Thoracic aorta (tissue), 2 donors: ENCODE measurements at places on chromosomes 12 and 14.
A peak's percentile ranks its signal among the peaks of the same experiment; 100 is the strongest.

DNA sequence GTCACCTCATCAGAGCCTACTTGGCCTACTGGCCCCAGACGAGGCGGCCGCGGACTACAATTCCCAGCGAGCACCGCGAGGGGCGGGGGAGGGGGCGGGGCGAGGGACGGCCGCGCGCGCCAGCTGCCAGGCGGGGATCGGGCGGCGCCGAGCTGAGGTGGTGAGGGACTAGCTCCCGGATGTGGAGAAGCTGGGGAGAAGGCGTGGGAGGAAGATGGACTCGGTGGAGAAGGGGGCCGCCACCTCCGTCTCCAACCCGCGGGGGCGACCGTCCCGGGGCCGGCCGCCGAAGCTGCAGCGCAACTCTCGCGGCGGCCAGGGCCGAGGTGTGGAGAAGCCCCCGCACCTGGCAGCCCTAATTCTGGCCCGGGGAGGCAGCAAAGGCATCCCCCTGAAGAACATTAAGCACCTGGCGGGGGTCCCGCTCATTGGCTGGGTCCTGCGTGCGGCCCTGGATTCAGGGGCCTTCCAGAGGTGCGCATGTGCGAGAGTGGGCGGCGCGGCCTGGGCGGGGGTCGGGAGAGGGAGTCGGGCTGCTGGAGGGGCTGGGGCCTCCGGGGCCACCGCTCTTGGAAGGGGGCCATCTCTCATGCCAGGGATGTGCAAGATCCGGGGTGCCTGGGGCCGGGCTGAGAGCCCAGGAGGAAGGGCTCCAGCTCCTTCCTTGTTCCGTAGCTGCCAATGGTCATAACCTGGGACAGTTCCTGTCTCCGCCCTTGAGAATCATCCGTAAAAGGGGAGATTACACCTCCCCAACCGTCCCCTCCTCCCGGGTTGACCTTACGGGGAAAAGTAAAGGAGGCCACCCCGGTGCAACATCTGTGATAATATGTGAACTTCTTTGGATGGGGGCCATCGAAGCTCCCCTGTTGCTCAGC lies at the start of gene CMAS:
CMAS (plus strand) TSS at position 129 of the 878 bp plus-strand sequence; CDS start at position 215, 86 bp downstream.
- peak within 1 kb of the TSS; percentile 66 for H3K27ac ChIP-seq
- peak within 1 kb of the TSS; percentile 83 for H3K4me3 ChIP-seq
- no peaks in the 10 kb centered on the region for H3K36me3 ChIP-seq
- H3K27me3 ChIP-seq: no peaks in the 10 kb centered on the region
- peaks cover 31% of the 10 kb centered on the region for H3K4me1 ChIP-seq
- DNase-seq: peak; percentile 25

DNA sequence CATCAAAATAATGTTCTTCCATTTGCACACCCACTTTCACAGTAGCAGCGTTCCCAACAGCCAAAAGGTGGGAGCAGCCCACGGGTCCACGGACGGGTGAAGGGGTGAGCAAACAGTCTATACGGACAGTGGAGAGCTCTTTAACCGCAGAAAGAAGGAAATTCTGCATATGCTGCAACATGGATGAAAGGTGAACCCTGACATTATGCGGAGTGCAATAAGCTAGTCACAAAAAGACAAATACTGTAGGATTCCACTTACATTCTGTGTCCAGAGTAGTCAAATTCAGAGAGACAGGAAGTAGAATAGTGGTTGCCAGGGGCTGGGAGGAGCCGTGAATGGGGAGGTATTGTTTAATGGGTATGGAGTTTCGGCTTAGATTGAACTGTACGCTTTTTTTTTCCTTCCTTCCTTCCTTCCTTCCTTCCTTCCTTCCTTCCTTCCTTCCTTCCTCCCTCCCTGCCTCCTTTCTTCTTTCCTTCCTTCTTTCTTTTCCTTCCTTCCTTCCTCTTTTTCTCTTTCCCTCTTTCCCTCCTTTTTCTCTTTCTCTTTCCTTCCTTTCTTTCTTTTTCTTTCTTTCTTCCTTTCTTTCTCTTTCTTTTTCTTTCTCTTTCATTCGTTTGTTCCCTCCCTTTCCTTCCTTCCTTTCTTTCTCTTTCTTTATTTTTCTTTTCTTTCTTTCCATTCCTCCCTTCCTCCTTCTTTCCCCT lies 15.8 kb upstream of the ANKRD9 start:
- peak overlapping the region; percentile 76 for H3K4me3 ChIP-seq
- no peaks in the 10 kb centered on the region for H3K27me3 ChIP-seq
- no peaks in the 10 kb centered on the region for H3K36me3 ChIP-seq
- H3K4me1 ChIP-seq: peaks cover 8% of the 10 kb centered on the region
- H3K27ac ChIP-seq: peak overlapping the region; percentile 60
- no peak for DNase-seq

DNA sequence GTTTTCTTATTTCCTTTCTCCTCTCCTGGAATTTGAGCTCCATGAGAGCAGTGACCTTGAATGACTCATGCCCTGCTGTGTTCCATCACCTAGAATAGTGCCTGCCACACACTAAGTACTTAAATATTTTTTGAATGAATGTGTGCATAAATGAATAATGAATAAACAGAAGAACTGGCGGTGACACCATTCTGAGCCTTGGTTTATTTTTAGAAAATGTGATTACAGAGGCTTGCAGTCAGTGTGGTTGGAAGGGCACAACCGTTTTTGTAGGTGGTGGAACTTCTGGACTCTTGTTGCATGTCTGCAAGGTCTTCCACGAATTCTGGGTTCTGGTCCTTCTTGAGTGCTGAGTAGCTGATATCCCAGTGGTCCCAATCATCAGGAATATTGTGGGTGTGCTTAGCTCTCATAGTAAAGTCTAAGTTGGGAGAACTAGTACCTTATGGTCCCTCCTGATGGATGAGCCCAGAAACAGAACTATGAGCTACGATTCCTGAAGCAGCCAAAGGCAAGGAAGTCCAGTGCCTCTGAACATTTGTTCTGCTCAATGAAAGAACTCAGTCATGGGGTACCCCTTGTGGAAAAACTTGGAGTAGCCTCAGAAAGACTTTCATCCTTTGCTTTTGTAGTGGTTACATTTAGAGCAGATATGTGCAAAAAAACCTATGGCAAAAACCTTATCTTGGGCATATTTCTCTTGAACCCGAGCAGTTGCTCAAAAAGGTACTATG lies 28.8 kb upstream of the BHLHE41 start:
- no peaks in the 10 kb centered on the region for H3K27me3 ChIP-seq
- peaks cover 42% of the 10 kb centered on the region for H3K4me1 ChIP-seq
- H3K36me3 ChIP-seq: no peaks in the 10 kb centered on the region
- peak; percentile 13 for DNase-seq

GRCh38 chr14:68661226-68662225 lies 131.3 kb downstream of the ZFP36L1 start:
- no peak for DNase-seq

DNA sequence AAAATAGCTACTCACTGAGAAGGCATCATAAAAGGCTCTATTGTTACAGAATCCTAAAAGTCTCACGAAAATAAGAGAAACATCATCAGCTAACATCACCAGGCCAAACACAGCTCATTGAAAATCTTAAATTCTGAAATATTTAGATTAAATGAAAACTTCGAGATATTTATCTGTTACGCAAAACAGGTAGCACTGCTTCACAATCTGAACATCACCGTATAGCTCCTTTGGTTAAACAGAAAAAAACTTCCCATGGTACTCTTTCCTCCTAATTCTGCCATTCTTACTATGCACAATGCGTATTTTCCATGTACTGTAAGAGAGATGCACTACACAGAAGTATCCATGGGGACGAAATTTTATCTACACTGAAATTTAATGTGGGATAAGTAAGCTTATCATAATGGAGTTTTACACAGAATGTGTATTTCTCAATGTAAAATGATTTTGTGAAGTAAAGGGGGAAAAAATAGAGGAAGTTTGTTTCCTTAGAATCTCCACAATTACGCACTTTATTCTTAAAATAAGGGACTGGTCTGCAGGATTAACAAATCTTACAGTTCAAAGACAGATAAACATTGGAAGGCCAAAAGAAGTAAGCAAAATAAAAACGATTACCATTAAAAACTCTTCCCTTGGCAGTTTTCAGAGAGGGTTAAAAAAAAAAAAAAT lies 1.9 kb downstream of the SGPP1 start:
- H3K4me3 ChIP-seq: peak overlapping the region; percentile 97
- H3K4me1 ChIP-seq: peaks cover 13% of the 10 kb centered on the region
- H3K27me3 ChIP-seq: no peaks in the 10 kb centered on the region
- no peak overlapping the region for H3K27ac ChIP-seq

DNA sequence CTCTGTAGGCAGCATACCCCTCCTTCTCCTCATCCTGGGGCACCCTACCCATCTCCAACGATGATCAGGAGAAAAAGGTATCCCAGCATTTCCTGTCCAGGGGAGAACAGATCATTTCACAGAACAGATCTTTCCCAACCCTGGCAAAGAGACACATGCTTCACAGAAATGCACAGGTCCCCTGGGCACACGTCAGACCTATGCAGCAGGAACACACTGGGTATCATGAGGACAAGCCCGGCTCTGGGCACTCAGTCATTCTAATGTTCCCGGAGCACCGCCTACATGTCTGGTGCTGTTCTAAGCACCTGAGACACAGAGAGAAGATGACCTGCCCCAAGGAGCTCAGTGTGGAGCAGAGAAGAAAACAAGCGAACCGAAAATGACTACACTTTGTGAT lies 56.2 kb downstream of the ACTN1 start:
- peak; percentile 34 for DNase-seq
- peak overlapping the region; percentile 92 for H3K27ac ChIP-seq
- H3K36me3 ChIP-seq: peaks cover 19% of the 10 kb centered on the region
- peaks cover 96% of the 10 kb centered on the region for H3K4me1 ChIP-seq
- peak overlapping the region; percentile 6 for H3K4me3 ChIP-seq

DNA sequence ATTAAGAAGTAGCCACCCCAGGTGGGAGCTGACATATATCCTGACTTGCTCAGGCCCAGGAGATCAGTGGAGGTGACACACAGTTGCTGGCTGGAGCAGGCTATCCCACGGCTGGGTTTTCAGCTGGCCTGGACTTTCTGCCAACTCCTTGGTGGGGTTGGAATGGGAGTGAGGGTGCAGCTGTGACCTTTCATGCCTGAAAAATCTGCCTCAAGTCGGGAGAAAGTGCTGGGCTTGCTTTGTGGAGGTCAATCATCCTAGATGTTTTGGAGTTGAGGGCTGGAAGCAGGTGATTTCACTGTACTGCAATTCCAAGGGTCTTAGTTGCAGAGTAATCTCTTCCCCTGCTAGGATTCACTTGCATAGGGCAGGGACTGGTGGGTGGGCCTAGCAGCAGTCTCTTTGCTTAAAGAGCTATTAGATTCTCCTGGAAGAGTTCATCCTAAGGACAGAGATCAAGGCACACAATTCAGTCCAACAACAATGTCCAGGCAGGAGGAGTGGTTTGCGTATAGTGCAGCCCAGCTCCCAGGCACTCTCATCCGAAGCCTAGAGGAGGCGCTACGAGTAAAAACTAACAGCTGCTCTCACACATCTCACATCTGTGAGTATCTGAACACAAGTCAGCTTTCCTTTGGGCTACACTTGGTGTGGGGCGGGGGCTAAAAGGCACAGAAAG lies 98.1 kb downstream of the GAS2L3 start:
- no peak overlapping the region for H3K27ac ChIP-seq
- no peaks in the 10 kb centered on the region for H3K36me3 ChIP-seq
- no peak overlapping the region for H3K4me3 ChIP-seq
- H3K27me3 ChIP-seq: no peaks in the 10 kb centered on the region
- no peaks in the 10 kb centered on the region for H3K4me1 ChIP-seq

DNA sequence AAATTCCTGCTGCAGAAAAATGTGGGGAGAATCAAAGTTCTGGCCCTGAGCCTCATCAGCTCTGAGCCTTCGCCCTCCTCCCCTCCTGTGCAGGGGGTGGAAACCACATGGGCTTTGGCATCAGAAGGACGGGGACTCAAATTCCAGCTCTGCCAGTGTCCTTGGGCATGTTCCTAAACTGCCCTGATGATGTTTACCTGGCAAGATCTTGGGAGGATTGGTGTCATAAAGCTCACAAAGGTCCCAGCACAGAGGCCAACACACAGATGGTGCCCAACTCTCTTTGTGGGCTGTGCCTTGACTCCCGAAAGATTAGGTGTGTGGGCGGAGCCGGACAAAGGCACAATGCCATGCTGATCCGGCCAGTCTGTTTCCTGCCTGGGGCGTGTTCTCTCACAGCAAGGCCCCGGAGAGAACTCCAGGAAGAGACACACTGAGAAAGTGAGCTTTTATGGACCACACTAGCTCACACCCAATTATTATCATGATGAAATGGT lies 20.5 kb upstream of the CLMN start:
- H3K4me3 ChIP-seq: no peak overlapping the region
- H3K36me3 ChIP-seq: no peaks in the 10 kb centered on the region
- DNase-seq: no peak
- H3K27ac ChIP-seq: no peak overlapping the region
